Panc1 (cell line): ENCODE measurements at places on chromosomes 16 and 17.

DNA sequence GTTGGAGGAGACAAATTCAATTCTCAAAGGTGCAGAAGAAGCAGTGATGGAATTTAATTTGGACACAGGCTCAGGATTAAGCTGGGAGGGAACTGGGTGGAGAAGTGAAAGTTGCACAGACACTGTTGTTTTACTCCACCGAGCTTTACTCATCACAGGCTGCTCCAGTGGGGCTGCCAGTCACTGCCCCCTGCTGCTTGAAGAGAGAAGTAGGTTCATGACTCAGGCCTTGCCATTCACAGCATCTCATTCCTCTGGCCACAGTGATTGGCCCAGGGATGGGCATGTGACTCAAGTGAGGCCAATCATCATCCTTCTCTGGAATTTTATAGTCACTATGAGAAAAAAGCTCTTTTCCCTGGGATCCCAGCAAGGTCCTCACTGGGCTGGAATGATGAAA, 11.8 kb downstream of the GNAO1 start:
- DNase-seq = no peak

DNA sequence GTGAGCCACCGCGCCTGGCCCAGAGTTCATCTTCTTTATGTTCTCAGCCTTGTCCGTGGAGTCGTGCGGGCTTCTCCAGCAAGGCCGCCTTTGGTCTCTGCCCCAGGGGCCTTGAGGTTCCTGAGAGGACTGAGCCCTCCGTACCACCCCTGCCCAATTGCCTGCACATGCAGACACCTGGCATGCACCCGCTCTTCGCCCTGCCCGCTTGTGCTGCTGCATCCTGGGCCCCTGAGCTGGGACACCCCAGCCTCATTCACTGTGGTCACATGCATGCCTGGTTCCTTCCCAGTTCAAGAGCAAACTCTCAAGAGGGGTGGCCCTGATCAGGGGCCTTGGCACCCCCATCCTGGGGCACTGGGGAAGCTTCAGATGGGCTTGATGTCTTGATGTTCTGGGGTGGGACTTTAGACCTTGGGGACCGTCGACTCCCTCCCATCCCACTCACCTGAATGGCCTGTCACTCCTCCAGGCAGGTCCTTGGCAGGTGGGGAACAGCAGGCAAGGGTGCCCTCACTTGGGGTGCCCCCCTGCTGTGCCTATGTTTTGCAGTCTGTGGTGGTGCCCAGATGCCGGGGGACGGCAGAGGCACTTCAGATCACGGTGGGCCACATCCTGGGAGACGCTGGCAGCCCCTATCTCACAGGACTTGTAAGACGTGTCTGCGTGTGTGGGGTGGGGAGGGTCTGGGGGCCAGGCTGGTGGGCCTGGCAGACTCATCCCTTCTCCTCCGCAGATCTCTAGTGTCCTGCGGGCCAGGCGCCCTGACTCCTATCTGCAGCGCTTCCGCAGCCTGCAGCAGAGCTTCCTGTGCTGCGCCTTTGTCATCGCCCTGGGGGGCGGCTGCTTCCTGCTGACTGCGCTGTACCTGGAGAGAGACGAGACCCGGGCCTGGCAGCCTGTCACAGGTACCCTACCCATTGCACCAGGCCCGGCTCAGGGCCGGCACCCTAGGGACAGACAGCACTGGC, 12.7 kb upstream of the SPNS2 start:
- DNase-seq = no peak

DNA sequence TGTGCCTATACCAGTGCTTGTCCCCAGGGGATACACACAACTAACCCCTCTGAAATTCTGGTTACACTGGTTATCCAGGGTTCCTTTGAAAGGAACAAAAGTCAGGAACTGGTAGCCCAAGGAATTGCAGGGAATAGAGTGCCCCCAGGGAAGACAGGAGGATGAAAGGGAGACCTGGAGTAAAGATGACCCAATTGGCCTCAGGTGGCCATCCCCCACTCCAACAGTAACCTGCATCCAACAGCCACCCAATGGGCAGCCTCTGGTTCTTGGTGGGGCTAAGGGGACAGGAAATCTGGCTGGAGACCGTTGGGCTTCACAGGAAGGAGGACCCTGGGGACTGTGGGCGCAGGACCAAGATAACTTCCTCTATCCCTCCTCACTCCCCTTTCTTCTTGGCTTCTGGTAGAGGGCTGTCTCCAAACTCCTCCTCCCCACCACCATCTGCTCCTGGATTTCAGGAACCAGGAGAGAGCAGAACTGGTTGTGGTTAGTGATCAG, 826 bp upstream of the MPO start:
- no peak for DNase-seq

DNA sequence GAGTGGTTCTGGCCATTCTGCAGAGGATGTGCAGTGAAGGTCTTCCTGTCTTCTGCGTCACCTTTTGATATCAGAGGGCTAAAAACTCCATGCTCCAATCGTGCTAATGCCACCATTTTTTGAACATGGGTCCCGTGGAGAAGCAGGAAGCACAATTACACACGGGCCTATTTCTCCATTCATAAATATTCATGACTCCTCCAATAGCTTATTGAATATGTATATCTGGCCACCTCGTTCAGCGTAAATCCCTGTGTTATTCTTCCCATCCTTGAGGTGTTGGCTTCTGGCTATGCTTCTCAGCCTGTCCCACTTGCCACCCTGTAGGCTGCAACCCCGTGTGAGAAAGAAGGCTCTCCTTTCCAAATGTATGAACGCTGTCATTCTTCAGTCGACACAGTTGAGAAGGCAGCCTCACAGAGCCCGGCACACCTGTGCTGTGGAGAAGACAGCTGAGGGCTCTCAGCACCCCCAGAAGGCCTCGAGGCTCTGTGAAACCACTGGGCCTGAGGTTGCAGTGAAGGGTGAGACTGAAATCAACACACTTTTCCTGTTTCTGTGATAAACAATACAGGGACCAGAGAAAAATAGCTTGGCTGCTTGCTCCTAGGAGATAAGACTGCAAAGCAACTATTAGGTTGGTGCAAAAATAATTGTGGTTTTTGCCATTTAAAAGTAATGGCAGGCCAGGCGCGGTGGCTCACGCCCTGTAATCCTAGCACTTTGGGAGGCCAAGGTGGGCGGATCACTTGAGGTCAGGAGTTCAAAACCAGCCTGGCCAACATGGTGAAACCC, 4.9 kb upstream of the ANKRD40CL start:
- no peak for DNase-seq

- no peak for DNase-seq
Observed at GRCh38 chr17:73308017-73308823, 3.6 kb downstream of the CDC42EP4 start.

- no peak for DNase-seq
Observed at GRCh38 chr16:87854053-87854906, 15.0 kb downstream of the SLC7A5 start.

GRCh38 chr16:27977966-27978365, 85.5 kb downstream of the GSG1L start:
- no peak for DNase-seq

DNA sequence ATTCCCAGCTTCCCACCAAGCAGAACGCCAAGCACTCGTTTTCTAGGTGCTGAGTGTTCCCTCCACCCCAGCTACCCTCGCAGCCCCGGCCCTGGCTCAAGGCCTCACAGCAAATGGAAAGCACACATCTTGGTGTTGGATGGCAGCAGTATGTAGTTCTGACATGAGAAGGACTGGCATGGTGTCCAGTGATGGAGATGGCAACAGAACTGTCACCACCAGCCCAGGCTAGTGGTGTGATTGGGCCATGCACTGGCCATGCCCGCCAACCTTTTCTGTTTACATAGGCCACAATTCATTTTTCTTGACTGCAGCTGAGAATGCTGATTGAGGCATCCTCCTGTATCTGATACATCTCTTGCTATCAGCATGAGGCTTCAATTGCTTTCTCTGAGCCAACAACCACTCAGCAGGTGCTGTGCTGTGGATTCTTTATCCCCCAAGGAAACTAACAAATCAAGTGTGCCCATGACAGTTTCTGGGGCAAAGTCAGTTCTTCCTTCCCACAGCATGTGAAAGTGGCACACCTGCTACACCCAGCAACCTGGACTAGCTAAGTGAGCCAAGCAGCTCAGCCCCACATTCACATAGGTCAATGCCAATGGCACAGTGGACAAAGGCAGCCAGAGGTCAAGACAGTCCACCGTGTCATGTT, 3.8 kb downstream of the SLC12A4 start:
- no peak for DNase-seq

DNA sequence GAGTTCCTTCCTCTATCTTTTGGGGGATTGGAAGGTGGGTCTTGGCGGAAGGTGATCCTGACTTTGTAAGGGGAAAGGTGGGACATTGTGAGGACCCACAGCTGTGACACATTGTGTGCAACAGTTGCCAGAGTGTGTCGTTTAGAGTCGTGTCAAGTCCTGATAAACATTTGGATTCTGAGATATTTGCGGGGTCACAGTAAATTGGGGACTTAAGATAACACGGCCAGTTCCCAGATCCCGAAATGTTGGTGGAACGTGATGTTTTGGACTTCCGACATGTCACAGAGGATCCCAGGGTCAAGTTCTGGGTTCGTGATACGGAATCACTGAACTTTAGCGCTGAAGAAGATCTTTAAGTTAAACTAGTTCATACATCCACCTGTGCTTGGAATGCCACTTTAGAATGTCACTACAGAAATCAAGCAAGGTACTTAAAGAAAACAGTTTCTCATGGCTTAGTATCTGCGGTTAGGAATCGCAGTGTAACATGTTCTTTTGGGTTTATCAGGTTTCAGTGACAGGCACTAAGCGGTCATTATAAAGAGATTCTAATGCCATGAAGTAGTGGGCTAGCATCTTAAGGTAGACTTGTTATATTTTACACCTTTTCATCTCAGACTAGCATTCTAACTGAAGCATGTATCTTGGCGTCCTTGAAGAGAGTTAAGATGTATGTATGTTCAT, 815 bp downstream of the ATAD5 start:
- DNase-seq = no peak

GRCh38 chr16:68242926-68243858, 2.0 kb upstream of the PLA2G15 start:
- no peak for DNase-seq

- DNase-seq = no peak
Observed at GRCh38 chr16:85390511-85391174, 222.5 kb upstream of the GSE1 start.

- DNase-seq = no peak
Observed at GRCh38 chr17:39538866-39539265, 68.9 kb downstream of the NEUROD2 start.

DNA sequence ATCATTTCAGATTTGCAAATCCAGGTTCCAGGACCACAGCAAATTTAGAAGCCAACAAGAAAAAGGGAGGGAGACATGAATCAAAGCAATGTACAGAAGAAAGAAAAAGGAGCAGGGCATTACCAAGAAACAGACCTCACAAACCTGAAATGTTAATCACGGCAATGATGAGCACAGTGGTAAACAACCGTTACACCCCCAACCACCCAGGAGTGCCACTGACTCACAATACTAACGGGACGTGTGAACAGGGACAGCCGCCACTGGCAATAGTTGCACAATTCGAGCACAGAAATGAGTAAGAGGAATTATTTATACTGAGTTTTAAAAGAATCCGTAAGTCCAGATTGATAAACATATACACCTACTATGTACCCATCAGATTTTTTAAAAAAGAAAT, 13.8 kb downstream of the USP22 start:
- DNase-seq = no peak

DNA sequence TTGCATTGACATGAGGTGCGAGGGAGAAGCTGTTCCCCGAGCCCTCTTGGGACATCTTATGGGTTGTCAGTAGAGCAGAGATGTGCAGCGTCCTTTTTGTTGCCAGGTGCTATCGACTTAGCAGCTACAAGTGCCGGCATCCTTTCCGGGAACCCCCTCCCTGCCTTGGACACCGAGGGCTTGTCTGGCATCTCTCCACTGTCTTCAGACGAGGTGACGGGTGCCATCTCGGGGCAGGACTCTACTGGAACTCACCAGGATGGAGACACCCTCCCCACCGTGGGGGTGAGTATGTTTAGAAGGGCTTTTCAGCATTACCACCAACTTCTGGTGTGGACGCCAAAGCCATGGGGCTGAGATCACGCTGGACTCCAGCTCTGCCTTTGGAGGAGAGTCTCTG, 11.8 kb upstream of the JPT2 start:
- no peak for DNase-seq

GRCh38 chr17:65629234-65629690, 67.8 kb upstream of the AXIN2 start:
- no peak for DNase-seq

DNA sequence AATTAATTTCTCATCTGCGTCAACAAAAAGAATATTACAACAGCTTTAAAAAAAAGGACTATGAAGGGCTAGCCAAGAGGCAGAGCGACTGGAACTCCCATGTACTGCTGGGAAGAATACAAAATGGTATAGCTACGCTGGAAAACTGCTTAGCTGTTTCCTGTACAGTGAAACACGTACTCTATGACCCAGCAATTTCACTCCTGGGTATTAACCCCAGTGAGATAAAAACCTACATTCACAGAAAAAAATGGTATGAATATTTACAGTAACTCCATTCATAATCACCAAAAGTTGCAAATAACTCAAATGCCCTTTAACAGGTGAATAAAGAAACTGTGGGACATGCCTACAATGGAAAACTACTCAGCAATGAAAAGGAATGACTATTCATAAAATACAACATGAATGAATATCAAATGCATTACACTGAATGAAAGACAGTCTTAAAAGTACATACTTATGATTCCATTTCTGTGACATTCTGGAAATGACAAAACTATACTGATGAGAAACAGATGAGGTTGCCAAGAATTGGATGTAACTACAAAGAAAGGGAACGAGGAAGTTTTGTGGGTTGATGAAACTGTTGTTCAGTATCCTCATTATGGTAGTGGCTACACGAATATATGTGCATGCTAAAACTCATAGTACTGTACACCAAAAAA, 27.6 kb downstream of the CMTM4 start:
- DNase-seq = no peak

- DNase-seq = no peak
Observed at GRCh38 chr17:19365833-19366636, 3.5 kb upstream of the B9D1 start.

GRCh38 chr17:41433586-41433985, 7.2 kb downstream of the KRT38 start:
- no peak for DNase-seq

DNA sequence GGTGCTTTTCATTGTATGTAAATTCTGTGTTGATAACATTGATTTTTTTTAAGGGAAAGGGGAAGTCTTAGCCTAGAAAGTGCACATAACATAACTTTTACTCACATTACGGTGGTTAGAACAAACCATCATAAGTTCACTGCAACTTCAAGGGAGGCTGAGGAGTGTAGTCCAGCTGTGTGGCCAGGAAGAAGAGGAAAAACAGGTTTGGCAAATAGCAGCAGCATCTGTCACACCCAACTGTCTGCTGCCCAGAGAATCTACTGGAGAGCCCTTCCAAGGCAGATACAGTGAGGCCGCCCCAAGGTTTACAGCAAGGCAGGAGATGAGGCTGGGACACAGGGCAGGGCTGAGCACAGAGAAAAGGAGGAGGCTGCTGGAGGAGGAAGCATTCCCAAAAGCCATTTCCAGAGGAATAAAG, 60.6 kb downstream of the AIPL1 start:
- DNase-seq = no peak

DNA sequence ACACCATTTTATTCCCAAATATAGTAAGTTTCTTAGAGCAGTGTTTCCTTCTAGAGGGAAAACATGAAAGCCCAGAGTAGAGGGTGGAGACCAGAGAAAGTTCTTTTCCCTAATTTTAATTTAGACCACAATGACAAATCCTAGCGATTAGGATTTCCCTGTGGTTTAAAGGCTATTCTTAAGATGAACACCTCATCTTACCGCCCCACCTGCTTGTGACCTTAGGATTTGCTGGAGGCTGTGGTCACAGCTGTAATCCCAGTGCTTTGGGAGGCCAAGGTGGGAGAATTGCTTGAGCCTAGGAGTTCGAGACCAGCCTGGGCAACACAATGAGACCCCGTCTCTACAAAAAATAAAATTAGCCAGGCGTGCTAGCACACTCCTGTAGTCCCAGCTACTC, 51.1 kb downstream of the GPRC5B start:
- DNase-seq = no peak
